ENCODE measurements at places on chromosomes 13 and 19. TPM values are rescaled to one million over a fixed set of nuclear protein-coding genes. Genes with fewer than 3 reads are reported as not detected.

SLC25A41 gene
- total RNA-seq, result 4.2 TPM

TMEM221 gene
- not detected for total RNA-seq

PLK5 gene
- not detected for total RNA-seq

ZNF627 gene
- total RNA-seq, result 10.6 TPM

SULT2B1 gene
- total RNA-seq, result 0.42 TPM

FCER2 gene
- 0.38 TPM for total RNA-seq

KLK12 gene
- not detected for total RNA-seq

SNRNP70 gene
- total RNA-seq, result 234 TPM

SULT2A1 gene
- 0.18 TPM for total RNA-seq

ZNF480 gene
- total RNA-seq, result 22.3 TPM

LHB gene
- total RNA-seq, result not detected

TDRD12 gene
- total RNA-seq, result not detected

FPR2 gene
- total RNA-seq, result not detected

SAFB gene
- total RNA-seq, result 151 TPM

LSR gene
- 83.3 TPM for total RNA-seq

CGB2 gene
- not detected for total RNA-seq

KCNK6 gene
- 0.31 TPM for total RNA-seq

DNA sequence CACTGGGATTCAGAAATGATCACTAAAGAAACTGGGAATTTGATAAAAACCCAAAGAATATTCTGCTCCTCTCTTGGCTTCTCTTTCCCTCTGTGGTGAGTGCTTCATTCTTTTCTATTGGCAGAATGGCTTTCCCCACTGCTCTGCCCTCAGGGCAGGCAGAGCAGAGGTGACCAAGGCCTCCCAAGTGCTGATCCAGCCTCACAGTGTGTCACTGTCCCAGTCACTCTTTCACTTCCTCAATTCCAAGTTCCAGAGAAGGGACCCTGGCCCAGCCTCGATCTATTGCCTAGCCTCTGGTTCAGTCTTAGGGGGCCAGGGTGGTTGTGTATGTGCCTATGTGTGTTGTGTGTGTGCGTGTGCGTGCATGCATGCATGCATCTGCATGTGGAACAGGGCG, 180.6 kb upstream of the TMTC4 start:
- H3K27ac ChIP-seq, result no peak overlapping the region
- no peak for DNase-seq
- H3K36me3 ChIP-seq, result no peaks in the 10 kb centered on the region

- H3K27ac ChIP-seq, result no peak overlapping the region
- H3K4me3 ChIP-seq, result no peak overlapping the region
- DNase-seq, result no peak
- no peaks in the 10 kb centered on the region for H3K36me3 ChIP-seq
- H3K4me1 ChIP-seq, result no peaks in the 10 kb centered on the region
- peaks cover 3% of the 10 kb centered on the region for H3K27me3 ChIP-seq
These were observed 61.6 kb downstream of the GSX1 start for GRCh38 chr13:27853861-27854260.

- H3K36me3 ChIP-seq, result peaks cover 42% of the 10 kb centered on the region
- peak overlapping the region; percentile 96 for H3K27ac ChIP-seq
- H3K27me3 ChIP-seq, result no peaks in the 10 kb centered on the region
- no peak for DNase-seq
- H3K4me3 ChIP-seq, result peak overlapping the region; percentile 67
These were observed 588 bp downstream of the DNASE2 start for GRCh38 chr19:12880551-12881171.

GRCh38 chr13:19581675-19582074, 20.3 kb upstream of the TPTE2 start:
- no peak overlapping the region for H3K27ac ChIP-seq
- H3K4me1 ChIP-seq, result no peaks in the 10 kb centered on the region
- DNase-seq, result no peak
- no peaks in the 10 kb centered on the region for H3K27me3 ChIP-seq
- H3K4me3 ChIP-seq, result no peak overlapping the region

DNA sequence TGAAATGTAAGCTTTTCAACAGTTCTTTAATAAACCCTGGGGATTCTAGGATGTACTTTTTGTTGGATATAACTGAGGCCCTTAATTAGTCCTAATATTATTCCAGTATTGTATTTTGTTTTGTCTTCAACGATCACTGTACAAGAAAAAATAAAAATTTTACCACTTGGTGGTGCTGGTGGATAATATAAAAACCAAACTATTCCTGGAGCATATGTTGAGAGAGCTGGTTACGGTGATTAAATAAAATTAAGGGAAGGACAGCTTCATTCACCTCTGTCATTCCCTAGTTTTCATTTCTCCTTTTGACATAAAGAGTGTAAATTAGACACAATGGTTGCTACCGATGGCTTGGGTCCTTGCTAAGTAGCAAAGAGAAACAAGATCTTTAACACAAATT, 598.6 kb upstream of the PCDH20 start:
- no peaks in the 10 kb centered on the region for H3K4me1 ChIP-seq
- H3K4me3 ChIP-seq, result no peak overlapping the region
- no peak overlapping the region for H3K27ac ChIP-seq
- no peaks in the 10 kb centered on the region for H3K36me3 ChIP-seq

- H3K27me3 ChIP-seq, result no peaks in the 10 kb centered on the region
- no peak overlapping the region for H3K27ac ChIP-seq
- H3K36me3 ChIP-seq, result no peaks in the 10 kb centered on the region
- peaks cover 16% of the 10 kb centered on the region for H3K4me1 ChIP-seq
- no peak overlapping the region for H3K4me3 ChIP-seq
These were observed 1.6 kb upstream of the RAP2A start for GRCh38 chr13:97432232-97432916.

- no peaks in the 10 kb centered on the region for H3K36me3 ChIP-seq
- H3K27ac ChIP-seq, result peak overlapping the region; percentile 67
- H3K4me1 ChIP-seq, result peaks cover 41% of the 10 kb centered on the region
- H3K4me3 ChIP-seq, result peak overlapping the region; percentile 10
These were observed 7.6 kb downstream of the TRAPPC6A start for GRCh38 chr19:45170146-45171106.

GRCh38 chr13:75792526-75793187, 156.5 kb downstream of the LMO7 start:
- H3K36me3 ChIP-seq, result no peaks in the 10 kb centered on the region
- no peak overlapping the region for H3K27ac ChIP-seq
- no peaks in the 10 kb centered on the region for H3K4me1 ChIP-seq
- H3K27me3 ChIP-seq, result no peaks in the 10 kb centered on the region
- DNase-seq, result no peak
- no peak overlapping the region for H3K4me3 ChIP-seq

GRCh38 chr19:2014731-2015607, 545 bp downstream of the BTBD2 start:
- H3K4me1 ChIP-seq, result no peaks in the 10 kb centered on the region
- peak; percentile 87 for DNase-seq
- peak overlapping the region; percentile 52 for H3K27ac ChIP-seq
- no peaks in the 10 kb centered on the region for H3K27me3 ChIP-seq
- H3K36me3 ChIP-seq, result no peaks in the 10 kb centered on the region

- H3K27me3 ChIP-seq, result no peaks in the 10 kb centered on the region
- H3K27ac ChIP-seq, result no peak overlapping the region
- no peak for DNase-seq
- H3K4me3 ChIP-seq, result no peak overlapping the region
- no peaks in the 10 kb centered on the region for H3K4me1 ChIP-seq
- H3K36me3 ChIP-seq, result no peaks in the 10 kb centered on the region
These were observed 241.3 kb upstream of the IRS2 start for GRCh38 chr13:110027470-110028240.

DNA sequence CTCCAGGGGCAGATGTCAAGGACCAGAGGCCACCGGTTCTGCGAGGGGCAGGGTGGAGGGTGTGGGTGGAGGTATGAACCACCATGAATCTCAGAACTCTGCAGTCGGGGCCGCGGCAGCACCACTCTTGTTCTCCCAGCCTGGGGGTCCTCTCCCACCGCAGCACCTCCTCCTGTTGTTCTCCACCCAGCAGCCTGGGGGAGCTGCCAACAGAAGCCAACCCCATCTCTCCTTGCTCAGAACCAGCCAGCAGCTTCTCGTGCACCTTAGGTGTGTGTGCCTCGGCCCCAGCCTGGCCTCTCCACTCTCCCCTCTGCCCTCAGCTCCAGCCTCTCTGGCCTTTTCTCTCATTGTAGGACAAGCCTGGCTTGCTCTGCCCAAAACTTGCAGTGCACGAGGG, 31.9 kb upstream of the CCNE1 start:
- no peaks in the 10 kb centered on the region for H3K4me1 ChIP-seq
- H3K36me3 ChIP-seq, result no peaks in the 10 kb centered on the region
- H3K27ac ChIP-seq, result no peak overlapping the region
- H3K4me3 ChIP-seq, result no peak overlapping the region

DNA sequence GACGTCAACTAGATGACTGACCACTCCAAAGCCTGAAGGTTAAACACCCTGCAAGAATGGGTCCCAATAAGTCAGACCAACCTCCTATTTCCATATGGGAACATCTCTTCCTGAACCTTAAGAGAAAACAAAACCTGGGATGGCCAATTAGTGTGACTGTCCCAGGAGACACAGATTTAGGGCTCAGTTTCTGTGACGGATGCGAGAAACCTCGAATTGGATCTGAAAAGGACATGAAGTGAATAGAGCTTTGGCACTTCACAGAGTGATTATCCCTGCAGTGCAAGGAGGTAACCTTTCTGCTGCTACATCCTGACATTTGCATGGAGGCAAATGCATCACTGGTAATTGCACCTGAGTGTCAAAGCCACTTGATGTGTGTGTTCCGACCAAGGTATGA, 442.2 kb upstream of the KLF12 start:
- H3K4me3 ChIP-seq, result no peak overlapping the region
- H3K36me3 ChIP-seq, result no peaks in the 10 kb centered on the region
- no peak for DNase-seq

- no peak overlapping the region for H3K4me3 ChIP-seq
- H3K27me3 ChIP-seq, result no peaks in the 10 kb centered on the region
- no peak overlapping the region for H3K27ac ChIP-seq
These were observed 197.0 kb downstream of the PCDH9 start for GRCh38 chr13:67033170-67033569.

- no peak for DNase-seq
- H3K27ac ChIP-seq, result no peak overlapping the region
- H3K27me3 ChIP-seq, result no peaks in the 10 kb centered on the region
- H3K4me3 ChIP-seq, result no peak overlapping the region
- H3K36me3 ChIP-seq, result no peaks in the 10 kb centered on the region
These were observed 347.8 kb downstream of the MZT1 start for GRCh38 chr13:72379581-72379980.

DNA sequence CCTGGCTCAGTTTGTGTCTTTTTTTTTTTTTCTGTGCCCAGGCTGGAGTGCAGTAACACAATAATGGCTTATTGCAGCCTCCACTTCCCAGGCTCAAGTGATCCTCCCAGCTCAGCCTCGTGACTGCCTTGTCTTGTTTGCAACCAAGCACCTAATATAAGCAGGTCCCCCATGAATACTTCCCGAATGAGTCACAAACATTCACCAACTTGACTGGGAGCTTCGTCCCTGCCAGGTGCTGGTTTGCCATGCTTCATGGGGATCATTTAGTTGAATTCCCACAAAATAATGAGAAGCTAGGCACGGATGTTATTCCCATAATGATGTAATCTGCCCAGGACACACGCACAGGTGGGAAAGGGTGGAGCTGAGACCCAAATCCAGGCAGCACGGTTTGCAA, 176.5 kb downstream of the CACNA1A start:
- H3K27ac ChIP-seq, result no peak overlapping the region
- H3K36me3 ChIP-seq, result no peaks in the 10 kb centered on the region
- no peaks in the 10 kb centered on the region for H3K4me1 ChIP-seq
- H3K27me3 ChIP-seq, result no peaks in the 10 kb centered on the region
- DNase-seq, result no peak

- H3K4me3 ChIP-seq, result no peak overlapping the region
- H3K27me3 ChIP-seq, result peaks cover 8% of the 10 kb centered on the region
- no peaks in the 10 kb centered on the region for H3K4me1 ChIP-seq
- H3K27ac ChIP-seq, result no peak overlapping the region
- no peak for DNase-seq
These were observed 11.3 kb downstream of the JAK3 start for GRCh38 chr19:17836530-17836929.

Measured in K562 (cell line).